ENCODE measurements at places on chromosomes 16 and 17.

- peak; percentile 93 for DNase-seq
Measured at GRCh38 chr17:7851438-7852261, 3.2 kb upstream of the TMEM88 start.

- DNase-seq = no peak
Measured at GRCh38 chr16:88764913-88765349, 20.1 kb downstream of the PIEZO1 start.

- DNase-seq = no peak
Measured at GRCh38 chr16:22184615-22184968, 21.5 kb upstream of the EEF2K start.

- no peak for DNase-seq
Measured at GRCh38 chr17:67559381-67559966, 158.3 kb upstream of the NOL11 start.

DNA sequence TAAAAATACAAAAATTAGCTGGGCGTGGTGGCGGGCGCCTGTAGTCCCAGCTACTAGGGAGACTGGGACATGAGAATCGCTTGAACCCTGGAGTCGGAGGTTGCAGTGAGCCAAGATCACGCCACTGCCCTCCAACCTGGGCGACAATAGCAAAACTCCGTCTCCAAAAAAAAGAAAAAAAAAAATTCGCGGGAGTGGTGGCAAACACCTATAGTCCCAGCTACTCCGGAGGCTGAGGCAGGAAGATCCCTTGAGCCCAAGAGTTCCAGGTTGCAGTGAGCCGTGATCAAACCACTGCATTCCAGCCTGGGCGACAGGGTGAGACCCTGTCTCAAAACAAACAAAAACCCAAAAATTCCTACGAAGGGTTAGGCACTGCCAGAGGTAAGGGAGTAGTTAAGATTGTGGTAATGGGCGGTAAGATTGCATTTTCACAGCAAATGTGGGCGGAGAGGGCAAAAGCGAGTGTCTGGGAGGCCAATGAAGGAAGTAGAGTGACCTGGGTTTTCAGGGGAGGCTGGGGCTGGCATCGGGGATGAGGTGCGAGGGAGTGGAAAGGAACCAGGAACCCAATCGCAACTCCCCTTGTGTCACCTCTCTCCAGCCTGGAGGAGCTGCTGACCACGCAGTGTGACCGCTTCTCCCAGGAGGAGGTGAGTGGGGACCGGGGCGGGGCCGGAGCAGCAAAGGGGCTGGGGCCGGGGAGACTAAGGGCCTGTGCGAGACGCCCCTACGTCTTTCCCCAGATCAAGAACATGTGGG, 2.6 kb downstream of the MYL11 start:
- DNase-seq = peak; percentile 63

GRCh38 chr16:17271687-17272086, 199.1 kb downstream of the XYLT1 start:
- DNase-seq = peak; percentile 55

DNA sequence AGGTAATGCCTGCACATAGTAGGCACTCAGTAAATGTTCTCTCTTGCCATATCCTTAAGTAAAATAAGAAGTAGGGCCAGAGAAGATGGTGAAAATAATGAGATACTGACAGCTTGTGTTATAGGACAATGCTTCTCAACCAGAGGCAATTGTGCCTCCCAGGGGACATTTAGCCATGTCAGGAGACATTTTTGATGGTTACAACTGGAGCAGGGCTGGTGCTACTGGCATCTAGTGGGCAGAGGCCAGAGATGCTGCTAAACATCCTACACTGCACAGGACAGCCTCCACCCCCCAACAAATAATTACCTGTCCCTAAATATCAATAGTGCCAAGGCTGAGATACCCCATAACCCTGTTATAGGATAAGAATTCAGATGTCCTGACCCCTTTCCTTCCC, 1.7 kb downstream of the RAD51D start:
- DNase-seq = no peak

GRCh38 chr17:63489291-63489690, 12.4 kb downstream of the ACE start:
- DNase-seq = no peak

DNA sequence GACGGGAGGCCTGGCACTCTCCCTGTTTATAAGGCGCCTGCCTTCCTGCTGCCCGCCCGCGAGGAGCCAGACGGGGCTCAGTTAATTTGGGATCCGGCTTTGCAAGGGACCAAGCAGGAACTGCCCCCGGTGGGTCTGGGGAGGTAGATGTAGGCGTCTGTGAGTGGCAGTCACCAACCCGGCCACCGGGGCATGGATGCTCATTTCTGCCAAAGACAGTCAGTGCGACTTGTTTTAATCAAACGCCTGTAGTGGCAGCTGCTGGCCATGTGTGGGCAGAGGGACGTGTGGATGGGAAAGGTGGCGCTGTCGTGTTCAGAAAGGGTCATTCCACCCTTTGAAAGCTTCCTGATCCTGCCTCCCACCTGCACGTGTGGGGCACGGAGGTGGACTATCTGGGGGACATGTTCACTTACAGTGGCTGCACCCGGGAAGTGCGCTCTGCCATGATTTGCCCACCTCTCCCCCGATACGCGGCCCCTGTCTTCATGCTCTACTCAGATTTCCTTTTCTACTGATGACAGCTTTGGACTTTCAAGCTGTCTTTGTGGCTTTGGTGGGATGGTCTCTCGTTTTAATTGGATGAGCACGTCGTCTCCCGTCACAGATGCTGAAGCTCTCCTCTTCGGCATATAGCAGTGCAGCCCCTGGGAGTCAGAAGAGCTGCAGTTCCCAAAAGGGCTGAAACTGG, 60.3 kb upstream of the CIBAR2 start:
- no peak for DNase-seq

DNA sequence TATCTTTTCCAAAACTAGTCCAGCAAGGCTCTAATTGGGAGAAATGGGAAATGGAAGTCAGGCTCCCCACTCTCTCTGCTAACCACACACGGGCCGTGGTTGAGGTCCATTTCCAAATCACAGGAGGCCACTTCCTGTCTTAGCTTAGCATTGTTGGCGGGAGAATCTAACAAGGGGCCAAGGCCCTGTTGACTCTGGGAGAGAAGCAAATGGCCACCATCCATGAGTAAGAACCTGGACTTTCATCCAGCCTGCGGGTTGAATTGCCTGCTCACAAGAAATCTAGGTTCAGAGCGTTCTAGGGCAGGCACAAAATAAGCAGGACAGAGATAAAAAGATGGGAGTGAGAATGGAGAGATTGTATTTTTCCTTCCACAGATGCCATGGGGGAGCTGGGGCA, 5.7 kb downstream of the FAM20A start:
- DNase-seq = peak; percentile 74

- no peak for DNase-seq
Measured at GRCh38 chr17:55414983-55415382, 6.7 kb downstream of the MMD start.

DNA sequence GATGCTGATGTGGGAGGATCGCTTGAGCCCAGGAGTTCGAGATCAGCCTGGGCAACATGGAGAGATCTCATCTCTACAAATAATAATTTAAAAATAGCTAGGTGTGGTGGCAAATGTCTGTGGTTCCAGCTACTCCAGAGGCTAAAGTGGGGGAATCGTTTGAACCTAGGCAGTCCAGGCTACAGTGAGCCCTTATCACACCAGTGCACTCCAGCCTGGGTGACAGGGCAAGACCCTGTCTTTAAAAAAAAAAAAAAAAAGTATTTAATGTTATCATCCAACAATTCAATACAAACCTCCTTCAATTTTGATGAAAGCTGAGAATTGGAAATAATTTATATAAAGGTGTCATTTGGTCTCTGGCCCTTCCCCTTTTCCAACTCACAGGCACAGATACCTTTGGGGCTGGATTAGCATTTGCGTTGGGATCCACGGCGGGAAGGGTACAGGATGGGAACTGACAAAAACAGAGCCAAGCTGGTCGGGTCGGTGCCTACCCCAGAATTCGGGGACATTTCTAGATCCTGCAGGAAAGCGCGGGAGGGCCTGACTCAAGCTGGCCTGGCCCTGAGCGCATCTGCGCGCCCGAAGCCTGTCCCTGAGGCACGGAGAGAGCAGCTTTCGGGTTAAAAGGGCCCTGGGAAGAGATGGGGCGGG, 860 bp upstream of the DCAF7 start:
- DNase-seq = no peak

GRCh38 chr17:77417575-77417974, 276.8 kb downstream of the SEC14L1 start:
- no peak for DNase-seq

GRCh38 chr16:19524616-19525384, 1.1 kb downstream of the CCP110 start:
- DNase-seq = no peak

DNA sequence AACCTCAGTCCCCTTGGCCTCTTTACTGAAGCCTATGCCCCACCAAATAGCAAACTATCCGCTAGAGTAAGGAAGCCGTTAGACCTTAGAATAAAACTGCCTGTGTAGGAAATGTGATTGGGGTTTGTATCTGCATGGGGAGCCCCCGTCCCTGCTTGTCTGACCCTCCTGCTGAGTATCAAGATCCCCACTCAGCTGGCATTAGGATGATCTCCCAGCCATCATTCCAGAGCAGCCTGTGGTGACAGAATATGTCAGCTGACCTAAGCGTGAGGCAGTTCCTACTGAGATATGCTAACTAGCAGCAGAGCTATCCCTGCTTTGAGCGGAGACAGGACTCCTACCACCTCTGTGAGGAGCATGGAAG, 645 bp upstream of the GFOD2 start:
- no peak for DNase-seq

DNA sequence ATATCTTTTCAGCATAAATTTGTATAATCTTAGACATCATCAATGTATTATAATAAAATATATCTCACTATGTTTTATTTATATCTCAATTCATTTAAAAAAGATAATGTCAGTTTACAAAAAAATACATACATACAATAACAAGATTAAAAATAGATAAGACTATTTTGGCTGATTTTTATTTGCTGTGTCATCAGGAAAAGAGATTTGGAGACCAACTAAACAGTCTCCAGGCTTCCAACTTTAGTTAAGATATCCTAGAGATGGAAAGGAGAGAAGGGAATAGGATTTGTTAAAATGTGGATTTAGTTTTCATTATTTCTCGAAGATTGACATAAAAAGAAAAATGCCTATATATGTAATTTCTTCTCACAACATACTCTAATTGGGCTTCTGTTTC, 433.8 kb upstream of the TOM1L1 start:
- no peak for DNase-seq

DNA sequence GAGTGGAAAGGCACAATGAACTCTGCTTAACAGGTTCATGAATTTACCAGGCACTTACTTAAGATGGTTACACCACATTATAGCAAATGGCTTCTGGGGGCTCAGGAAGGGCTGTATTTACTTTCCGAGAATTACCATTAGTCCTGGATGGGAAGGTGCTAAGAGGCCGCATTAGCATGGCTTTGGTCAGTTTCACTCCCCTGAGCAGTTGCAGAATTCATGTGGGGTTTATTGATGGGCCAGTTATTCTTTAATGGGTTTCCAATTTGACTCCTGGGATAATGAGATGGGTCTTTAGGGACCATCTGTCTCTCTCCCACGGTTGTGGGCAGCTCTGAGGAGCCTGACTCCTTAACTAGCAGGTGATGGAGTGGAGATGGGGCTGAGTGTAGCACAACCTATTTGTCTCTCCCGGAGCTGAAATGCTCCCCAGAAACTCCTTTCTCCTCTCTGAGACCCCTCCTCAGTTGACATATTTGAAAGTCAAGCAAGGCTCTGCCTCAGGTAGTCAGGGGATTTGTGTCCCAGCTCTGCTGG, 652.5 kb downstream of the HS3ST4 start:
- DNase-seq = no peak

DNA sequence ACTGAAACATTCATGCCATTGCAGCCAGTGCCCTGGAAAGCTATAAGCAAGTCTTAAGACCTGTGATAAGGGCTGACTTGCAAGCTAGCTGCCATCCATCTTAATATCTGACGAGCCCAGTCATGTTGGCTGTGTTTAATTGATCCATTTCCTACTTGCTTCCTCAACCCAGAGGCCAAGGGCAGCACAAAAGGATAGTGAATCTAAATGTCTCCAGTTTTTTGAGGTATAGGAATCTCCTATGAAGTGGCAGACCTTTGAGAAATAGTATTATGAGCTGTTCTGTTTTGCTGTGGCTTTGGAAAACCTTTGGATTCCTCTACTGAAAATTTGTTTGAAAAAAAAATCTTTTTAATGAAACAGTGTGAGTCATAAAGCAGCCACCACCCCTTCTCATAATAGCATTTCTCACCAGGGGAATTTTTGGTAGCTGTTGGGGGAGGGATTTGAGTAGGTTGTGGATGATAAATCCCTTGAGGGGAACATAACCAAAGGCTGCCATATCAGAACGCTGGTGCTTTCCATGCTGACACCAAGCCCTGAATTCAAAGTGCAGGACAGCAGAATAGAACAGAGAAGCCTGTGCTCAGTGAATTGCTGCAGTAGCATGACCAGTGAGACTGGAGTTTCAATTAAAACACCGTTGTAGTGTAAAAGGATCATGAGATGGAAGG, 12.9 kb downstream of the ZNRF1 start:
- DNase-seq = no peak

Data from tibial artery (tissue), 4 donors.